Mesothelial cell of epicardium (in vitro differentiated cells): ENCODE measurements at places on chromosomes 1 and 21.

- DNase-seq = no peak
These were observed 14.9 kb upstream of the CD5L start for GRCh38 chr1:157856538-157856937.

DNA sequence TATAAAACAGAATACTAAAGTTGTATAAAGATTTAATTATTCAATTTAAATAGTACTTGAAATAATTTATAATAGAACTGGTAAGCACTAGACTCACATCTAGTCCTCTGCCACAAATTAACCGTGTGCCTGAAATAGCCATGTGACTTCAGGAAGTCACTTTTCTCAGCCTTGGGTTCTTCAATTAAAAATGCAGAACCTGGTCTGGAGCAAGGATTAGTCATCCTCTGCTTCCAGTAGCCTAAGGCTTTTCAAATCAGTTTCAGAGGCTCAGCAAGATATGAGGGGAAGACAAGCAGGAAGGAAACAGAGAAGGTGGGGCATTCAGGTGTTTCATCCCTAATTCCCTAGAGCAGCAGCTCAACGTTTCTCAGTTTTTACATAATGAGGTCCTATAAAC is 23.0 kb downstream of the DPH5 start:
- no peak for DNase-seq

DNA sequence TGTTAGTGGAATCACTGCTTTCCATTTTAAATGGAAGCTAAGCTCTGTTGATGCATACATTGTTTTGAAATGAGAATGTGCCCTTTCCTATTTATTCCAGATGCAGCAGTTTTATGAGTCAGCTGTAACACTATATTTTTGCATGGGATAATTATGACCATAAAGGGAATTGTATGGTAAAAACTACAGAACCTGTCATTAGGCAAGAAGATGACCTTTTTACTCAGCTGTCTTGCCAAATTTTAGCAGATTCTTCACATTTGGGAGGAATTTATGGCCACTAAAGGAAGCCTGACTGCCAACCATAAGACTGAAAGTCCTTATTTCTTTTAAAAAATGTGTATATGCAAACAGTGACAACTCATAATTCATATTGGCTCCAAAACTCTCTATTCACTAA is 356.3 kb upstream of the PRMT6 start:
- no peak for DNase-seq

DNA sequence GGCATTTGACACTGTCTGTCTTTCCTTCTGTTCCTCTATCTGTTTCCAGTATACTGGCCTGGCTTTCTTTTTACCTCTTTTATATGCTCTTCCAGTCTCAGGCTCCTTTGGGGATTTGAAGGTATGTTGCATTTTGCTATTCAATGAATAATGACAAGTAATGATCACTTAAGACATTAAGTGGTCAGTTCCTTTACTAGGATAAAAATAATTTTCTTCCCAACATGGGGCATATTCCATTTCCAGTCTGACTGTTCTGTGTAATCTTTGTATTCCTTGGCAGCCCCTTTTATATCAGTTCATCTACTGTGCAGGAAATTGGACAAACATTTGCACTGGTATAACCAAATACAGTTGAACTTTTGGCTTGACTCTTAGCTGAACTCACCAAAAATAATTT is 15.6 kb downstream of the METTL18 start:
- DNase-seq = no peak

- peak; percentile 66 for DNase-seq
These were observed 11.4 kb downstream of the FAM229A start for GRCh38 chr1:32350785-32351398.

- no peak for DNase-seq
These were observed 204.4 kb downstream of the GRIK3 start for GRCh38 chr1:36829961-36830360.

DNA sequence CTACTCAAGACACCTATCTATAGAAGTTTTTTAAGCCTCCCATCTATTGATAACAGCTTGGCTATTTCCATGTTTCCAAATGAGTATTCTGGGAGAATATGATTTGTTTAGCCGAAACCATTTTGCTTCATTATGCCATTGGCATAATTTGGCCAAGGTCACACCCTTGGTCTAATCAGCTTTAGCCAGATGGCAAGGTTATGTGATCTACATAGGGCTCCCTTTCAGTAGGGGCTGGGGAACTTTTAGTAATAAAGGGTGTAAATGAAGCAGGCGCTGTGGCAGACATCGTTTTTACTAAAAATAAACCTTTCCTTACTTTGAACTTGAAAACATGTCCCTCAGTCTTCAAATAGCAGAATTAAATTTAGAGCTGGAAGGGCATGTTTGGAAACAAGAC is 3.0 kb upstream of the PDC start:
- no peak for DNase-seq

- no peak for DNase-seq
These were observed 7.3 kb downstream of the CCN1 start for GRCh38 chr1:85587841-85588240.

DNA sequence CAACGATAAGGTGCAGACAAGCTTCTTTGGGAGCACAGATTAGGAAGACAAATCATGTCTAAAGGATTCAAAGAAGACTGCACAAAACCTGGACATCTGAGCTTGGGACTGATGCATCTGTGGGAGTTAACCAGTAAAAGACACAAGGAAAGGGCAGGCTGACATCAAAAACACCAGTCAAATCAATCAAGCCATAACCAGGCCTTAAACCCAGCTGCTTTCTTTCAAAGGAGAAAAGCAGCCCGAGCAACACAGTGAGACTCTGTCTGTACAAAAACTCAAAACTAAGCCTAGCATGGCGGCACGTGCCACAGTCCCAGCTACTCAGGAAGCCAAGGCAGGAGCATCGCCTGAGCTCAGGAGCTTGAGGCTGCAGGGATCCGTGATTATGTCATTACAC is 411.6 kb downstream of the SMYD3 start:
- DNase-seq = no peak

DNA sequence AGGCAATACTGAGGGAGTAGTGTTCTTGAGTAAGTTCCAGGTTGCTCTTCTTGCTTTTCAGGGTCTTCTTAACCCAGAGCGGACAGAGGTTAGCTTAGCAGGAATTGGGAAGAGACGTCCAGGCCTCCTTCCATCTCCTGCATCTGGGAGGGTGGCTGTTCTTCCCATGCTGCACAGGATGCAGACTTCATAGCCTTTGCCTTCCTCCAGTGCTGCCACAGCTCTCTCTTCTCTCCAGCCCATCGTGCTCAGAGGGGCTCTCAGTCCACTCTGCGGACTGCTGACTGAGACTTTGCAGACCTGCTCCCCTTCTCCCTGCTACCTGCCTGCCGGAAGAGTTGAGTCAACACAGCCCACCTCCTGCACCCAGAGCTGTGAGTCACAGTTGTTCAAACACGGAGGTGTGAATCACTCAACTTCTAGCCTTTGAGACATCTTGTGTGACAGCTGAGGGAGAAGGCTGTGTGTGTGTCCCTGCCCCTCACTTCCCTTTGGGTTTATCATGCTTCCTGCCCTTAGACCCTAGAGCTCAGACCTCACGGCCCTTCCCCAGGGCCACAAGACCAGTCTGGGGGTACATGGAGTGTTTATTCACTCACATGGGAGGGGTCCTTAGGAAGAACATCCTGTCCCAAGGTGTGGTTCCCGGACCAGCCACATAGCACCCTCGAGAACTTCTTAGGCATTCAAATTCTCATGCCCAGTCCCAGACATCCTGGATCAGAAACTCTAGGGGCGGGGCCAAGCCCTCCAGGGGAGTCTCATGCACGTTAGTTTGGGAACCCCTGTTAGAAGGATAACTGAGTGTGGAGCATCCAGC is 158.3 kb upstream of the CACNA1E start:
- no peak for DNase-seq
